ENCODE measurements at places on chromosomes 11 and 22.
A peak's percentile ranks its signal among the peaks of the same experiment; 100 is the strongest.

- DNase-seq: no peak
Observed at GRCh38 chr11:88435415-88435814, 97.9 kb upstream of the CTSC start.

GRCh38 chr11:127997594-127997993 is 589.8 kb downstream of the ETS1 start:
- DNase-seq: no peak

DNA sequence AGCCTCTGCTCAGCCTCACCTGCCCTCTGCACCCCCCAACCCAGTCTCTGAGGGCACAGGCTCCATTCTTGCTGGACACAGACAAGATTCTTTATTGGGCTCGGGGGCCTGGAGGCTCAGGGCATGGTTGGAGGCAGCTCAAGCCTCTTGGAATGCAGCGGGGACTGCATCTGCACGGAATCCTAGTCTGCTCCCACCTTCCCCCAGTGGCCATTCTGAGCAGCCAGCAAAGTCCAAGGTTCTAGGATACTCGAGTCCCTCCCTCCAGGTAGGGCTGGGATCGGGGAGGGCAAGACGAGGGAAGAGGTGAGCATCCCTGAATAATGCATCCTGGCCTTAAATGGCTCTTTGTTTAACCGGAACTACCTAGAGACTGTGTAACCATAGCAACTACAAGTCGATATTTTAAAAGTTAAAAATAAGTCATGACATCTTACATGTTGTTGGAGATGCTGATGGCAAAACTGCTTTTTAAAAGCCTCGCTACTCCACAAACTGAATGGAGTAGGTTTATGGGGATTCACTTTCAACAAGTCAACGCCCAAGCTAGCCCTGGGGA is 10.7 kb upstream of the IGSF22 start:
- peak; percentile 76 for DNase-seq

DNA sequence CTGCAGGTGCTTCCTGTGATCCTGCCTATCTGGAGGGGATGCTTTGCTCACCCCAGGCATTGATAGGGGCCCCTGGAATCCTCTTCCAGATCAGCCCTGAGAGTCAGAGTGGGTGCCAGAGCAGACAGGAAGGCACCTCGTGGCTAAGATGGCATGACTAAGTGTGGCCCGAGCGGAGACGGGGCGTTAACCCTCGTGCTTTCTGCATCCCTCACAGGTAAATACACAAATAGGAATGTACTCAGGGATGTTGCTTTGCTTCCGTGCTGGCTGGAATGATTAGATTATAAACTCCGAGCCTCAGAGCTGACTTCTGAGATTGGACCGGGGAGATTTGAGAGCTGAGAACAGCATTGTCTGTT is 312.7 kb upstream of the B3GAT1 start:
- DNase-seq: no peak

DNA sequence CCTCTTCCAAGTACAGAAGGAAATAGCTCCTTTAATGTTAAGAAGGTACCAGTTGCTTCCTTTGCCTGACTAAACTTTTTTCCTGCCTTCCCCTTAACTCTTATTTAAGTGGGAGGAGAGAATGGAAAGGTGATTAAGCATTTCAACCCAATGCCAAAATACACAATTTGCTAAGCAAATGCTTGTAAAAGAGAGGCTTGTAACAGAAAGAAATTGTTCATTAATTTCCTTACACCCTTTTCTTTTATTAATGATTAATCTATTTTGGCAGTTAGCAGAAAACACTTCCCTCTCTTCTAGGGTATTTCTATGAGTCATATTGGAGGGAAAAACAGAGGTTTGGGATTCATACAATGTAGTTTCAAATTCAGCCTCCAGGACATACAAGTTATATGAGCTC is 427.6 kb upstream of the FAT3 start:
- no peak for DNase-seq

DNA sequence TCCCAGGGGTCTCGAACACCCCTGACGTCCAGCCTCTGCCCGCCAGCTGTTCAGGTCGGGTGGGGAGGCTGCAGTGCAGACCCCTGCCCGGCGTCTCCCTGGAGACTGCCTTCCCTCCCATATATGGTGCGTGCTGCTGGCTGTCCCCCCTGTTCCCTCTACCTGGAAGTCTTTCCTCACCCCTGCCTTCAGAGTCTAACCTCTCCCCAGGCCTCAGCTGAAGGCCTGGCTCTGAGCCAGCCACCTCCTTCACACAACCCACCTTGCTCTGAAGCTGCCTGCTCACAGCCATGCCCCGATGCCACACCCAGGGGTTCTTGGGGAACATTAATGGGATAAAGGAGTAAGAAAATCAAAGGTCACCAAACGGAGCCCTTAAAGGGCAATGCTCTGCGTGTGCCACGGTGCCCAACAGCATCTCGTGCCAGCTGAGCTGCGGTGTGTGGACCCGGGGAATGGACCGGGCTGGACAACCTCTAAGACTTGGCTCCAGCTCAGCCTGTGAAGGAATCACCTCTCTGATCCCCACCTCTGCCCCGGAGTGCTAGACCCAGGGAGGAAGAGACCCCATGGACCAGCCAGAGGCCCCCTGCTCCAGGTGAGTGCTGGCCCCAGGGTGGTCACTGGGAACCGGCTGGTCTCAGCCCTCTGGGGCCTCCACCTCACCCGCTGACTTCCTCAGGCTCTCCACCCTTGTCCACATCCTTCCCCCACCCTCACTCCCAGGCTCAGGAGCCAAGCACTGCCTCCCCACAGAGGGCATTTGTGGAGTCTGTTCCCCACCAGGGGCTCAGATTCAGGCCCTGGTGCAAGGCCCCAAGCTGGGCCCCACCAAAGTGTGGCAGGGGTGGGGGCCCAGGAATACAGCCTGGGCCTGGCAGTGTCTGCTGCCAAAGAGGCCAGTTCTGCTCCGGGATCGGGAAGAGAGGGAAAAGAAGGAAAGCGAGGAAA is at the start of gene NLRP6:
Gene NLRP6 (plus strand): TSS at position 407 of the 951 bp plus-strand sequence. CDS start 163 bp downstream, at position 570.
- peak; percentile 36 for DNase-seq
